ENCODE measurements at places on chromosomes 2 and 18.

DNA sequence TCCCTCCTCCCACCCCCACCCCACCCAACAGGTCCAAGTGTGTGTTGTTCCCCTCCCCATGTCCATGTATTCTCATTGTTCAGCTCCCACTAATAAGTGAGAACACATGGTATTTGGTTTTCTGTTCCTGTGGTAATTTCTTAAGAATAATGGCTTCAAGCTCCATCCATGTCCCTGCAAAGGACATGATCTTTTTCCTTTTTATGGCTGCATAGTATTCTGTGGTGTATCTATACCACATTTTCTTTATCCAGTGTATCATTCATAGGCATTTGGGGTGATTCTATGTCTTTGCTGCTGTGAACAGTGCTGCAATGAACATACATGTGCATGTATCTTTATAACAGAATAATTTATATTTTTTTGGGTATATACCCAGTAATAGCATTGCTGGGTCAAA is 12.3 kb upstream of the ASAP2 start:
- DNase-seq, result no peak

- DNase-seq, result no peak
Observed at GRCh38 chr2:152481881-152482583, 147.1 kb downstream of the FMNL2 start.

GRCh38 chr2:196247976-196248280 is 76.5 kb upstream of the STK17B start:
- DNase-seq, result no peak

GRCh38 chr2:145323512-145323911 is 803.6 kb upstream of the ZEB2 start:
- peak; percentile 61 for DNase-seq
